ENCODE measurements at places on chromosomes 6 and 20.

DNA sequence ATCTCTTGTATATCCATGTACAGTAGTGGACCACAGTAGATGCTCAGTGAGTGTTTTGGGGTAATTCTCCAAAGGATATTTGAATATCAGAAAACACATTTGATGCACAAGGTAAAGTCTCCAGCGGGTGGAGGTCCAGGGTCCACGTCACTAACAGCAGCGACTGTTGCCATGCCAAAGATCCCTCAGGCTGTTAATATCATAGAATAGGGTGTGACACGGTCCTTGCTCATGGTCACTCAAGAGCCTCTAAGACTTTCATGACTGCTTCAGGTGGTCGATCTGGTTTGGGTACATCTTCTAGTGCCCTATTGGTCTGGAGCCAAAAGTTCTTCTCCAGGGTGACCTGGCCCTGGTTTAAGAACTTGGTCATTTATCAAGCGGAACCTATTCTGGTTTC is 90.8 kb downstream of the OLIG3 start:
- no peak for DNase-seq

DNA sequence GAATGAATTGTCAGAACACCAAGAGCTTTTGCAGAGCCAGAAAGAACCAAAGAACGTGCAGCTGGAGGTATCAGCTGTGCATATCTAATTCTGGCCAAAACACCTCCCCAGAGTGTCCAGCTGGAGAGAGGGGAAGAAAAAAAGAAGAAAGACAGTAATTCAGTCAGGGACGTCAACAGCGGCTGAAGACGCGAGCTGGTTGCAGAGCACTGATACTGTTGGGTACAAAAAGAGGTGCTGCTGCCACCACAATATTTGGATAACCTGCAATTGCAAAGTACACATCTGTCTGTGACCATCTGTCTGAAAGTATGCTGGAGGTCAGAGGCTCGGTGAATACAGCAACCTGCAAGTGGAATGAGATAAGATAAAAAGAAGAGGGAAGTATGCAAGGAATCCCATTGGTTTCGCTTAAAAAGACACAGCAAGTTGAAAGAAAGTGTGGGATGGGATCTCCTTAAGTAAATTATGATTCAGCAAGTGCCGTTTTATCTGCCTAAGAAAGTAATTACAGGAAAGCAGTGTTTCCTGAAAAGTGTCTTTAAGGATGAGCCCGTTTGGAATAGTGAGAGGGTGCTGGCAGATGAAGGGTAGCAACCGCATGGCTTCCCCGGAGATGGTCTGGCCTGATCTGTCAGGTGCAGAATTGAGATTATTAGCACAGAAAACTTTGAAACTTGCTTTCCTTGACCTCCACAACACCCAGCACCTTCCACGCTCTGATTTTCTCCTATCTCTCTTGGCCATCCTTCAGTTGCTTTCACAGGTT is 189.9 kb upstream of the PRDM1 start:
- no peak for DNase-seq

DNA sequence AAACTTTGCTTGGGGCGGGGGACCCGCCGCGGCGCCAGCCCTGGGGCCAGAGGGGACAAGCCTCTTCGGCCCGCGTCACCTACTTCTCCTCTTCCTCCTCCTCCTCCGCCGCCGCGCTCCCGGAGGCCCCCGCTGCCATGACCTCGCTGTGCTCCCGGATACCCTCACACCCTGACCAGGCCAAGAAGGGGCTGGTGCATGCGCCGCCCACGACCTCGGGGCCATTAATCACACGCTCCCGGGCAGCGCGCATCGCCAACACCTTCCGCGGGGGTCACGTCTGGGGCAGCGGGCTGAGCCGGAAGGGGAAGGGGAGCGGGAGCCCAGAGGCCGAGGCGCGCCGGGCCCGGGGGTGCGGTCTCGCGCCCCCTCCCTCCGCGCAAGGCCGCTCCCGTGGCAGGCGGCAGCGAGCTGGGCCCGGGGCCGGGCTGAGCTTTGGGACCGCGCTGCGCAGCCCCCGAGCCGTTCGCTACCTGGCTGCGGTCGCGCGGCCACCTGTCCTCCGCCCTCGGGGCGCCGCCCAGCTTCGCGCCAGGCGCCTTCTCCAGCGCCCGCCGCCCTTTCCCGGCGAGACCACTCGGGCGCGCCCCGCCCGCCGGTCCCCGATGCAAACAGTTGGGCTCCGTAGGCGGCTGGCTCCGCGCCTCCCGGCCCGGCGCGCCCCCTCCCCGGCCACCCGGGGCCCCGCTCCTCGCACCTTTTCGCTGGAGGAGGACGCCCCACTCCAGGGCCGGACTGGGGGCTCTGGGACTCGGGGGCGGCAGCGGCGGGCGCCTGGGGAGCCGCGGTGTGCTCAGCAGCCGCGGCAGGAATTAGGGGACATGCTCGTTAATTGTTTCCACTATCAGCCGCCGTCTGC is 575 bp upstream of the CNR1 start:
- no peak for DNase-seq

DNA sequence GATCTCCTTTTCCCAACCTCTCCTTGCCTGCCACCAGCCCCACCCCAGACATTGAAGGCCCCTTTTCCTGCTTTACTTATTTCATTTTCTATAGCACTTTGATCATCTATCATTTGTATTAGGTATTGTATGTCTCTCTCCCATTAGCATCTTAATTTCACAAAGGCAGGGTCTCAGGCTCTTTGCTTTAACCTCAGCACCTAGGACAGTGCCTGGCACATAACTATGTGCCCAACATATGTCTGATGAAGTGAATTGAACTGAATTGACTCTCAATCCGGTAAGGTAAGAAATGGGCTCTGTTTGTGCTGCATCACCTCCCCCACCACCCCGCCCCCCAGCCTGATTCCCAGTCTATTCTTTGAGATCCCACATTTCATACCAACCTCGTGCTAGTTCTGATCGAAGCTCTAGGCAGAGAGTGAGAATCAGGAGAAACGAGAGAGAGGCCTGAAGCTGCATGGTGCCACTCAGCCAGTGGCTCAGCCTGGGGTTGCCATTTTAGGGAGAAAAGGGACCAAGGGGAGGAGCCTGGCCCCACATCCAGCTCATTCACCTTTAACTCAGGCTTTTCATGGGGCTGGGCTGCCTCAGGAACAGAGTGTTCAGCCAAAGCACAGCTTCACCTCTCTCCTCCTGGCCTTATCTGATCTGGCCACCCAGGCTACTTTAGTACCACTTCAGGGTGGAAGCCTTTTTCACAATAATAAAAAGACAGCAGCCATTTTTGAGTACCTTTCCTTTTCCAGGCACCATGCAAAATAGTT is at the start of gene SPINT3:
TSS of gene SPINT3 (minus strand) at position 476 of the 767 bp plus-strand sequence. CDS start at position 462, 14 bp downstream.
- no peak for DNase-seq

DNA sequence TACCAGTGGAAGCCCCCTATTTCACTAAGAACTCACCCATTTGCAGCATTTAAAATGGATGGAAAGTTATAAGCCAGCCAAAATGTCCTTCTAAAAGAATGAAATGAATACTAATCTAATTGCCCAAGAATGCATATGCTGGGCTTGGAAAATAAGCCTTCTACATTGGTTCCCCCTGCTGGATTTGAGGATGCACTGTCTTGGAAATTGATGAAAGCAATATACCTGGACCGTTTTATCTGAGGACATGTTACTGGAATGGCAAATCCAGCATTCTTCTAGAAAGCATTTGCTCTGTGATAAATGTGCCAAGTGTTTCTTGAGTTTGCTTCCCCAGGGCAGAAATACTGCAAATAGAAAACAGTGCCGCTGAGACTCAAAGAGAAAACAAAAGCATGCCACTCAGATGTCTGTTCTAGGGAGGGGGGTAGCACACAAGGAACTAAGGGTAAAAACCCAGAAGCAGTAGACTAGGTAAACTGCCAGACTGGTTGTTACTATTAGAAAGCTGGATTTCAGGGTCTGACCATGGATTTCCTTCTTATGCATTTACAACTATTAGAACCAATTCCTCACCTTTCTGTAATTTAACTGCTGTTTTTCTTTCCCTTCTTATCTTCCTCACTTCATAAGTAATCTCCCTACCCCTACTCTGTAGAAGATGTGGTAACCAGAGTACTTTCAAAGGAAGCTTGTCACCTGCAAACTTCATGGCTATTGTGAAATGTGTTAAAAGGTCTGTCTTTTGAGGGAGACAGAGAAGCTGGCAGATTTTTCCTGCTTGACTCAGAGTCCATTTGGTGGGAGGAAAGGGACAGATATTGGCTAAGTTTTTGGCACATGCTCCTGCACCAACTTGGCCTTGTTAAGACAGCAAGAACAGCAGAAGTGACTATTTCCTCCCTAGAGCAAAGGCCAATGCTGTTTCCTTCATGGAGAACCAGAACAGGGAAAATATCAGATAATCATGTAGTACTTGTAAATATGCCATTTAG is 642.6 kb downstream of the KIF16B start:
- DNase-seq, result peak; percentile 47

GRCh38 chr6:95877480-95877879 is 138.3 kb upstream of the FUT9 start:
- DNase-seq, result no peak

GRCh38 chr6:99287523-99287922 is 62.0 kb downstream of the FAXC start:
- no peak for DNase-seq

GRCh38 chr6:135692426-135692825 is 159.1 kb upstream of the PDE7B start:
- no peak for DNase-seq

DNA sequence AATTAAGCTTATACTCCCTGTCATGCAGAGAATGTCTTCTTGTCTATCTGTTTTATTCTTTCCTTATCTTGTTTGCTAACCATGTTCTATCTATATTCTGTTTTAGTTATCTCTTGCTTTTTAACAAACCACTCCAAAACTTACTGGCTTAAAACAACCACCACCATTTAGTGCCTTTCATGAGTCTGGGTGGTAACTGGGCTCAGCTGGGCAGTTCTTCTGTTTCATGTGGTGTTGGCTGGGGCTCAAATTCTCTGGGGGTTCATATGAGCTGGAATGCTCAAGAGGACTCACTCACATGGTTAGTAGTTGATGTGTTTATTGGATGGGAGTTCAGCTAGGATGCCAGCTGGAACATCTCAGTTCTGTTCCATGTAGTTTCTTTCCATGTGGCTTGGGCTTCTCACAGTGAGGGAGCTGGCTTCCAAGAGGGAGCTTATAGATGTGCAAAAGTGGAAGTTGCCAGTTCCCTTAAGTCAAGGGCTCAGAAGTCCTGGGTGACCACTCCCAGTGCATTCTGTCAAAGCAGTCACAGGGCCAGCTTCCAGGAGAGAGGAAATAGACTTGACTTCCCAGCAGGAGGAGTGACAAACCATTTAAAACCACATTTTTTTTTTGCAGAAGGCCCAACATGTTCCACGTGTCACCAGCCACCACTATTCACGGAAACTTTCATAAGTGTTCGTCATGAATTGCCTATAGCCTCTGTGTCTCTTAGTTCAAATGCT is 70.4 kb downstream of the PLCB4 start:
- no peak for DNase-seq

GRCh38 chr20:22862671-22863230 is 172.4 kb upstream of the SSTR4 start:
- no peak for DNase-seq

DNA sequence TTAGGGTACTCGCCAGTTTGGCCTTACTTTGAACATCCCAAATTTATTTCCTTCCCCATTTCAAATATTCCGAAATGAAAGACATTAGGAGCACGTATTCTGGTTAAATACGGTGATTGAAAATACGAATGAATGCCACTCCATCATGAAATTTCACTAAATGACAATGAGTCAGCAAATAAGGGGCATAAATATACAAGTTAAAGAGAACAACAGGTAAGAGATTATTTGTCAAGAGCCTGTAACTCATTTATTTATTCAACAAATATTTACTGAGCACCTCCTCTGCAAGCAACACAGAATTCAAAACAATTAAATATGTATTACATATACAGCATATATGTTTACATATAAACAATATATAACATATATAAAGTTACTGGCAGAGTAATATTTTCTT is 44.8 kb downstream of the MYB start:
- DNase-seq, result no peak

DNA sequence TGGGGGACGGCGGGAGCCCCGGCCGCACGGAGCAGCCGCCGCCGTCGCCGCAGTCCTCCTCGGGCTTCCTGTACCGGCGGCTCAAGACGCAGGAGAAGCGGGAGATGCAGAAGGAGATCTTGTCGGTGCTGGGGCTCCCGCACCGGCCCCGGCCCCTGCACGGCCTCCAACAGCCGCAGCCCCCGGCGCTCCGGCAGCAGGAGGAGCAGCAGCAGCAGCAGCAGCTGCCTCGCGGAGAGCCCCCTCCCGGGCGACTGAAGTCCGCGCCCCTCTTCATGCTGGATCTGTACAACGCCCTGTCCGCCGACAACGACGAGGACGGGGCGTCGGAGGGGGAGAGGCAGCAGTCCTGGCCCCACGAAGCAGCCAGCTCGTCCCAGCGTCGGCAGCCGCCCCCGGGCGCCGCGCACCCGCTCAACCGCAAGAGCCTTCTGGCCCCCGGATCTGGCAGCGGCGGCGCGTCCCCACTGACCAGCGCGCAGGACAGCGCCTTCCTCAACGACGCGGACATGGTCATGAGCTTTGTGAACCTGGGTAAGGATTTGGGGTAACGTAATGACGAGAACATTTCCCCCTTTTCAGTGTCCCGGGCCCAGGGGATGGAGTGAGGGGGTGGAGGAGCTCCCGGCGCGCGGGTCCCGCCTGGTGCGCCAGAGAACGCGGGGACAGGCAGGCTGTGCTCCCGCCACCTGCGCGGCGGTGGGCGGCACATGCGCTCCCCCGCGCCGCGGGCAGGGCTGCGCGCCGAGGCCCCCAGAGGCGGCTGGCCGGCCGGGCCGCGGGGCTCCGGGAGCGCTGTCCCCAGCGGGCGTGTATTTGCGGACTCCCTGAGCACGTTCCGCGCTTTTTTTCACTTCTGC is 1.4 kb downstream of the BMP6 start:
- no peak for DNase-seq

DNA sequence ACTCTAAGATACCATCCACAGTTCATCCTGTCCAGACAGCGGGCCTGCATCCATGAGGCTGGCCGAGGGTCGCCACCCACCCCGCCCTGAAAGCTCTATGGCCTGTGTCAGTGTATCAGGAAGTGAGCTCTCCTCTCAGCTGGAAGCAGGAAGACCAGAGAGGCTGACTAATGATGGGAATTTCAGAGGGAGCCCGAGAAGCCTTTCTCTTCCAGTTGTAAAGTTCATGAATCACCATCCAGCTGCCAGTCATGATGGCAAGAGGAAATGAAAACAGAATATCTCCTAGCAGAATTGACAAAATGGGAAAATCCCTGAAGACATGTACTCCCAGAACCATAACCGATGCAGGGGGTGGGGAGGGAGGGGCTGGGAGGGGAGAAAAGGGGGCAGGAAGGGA is 109.6 kb upstream of the RPS6KA2 start:
- no peak for DNase-seq

GRCh38 chr20:8946036-8946940 is 122.6 kb upstream of the PLCB4 start:
- DNase-seq, result no peak

Data from globus pallidus (tissue), 1 donor.